CD4-positive, alpha-beta T cell treated with Interferon gamma for 1 hour (primary cell): ENCODE measurements at places on chromosomes 2 and 18.

DNA sequence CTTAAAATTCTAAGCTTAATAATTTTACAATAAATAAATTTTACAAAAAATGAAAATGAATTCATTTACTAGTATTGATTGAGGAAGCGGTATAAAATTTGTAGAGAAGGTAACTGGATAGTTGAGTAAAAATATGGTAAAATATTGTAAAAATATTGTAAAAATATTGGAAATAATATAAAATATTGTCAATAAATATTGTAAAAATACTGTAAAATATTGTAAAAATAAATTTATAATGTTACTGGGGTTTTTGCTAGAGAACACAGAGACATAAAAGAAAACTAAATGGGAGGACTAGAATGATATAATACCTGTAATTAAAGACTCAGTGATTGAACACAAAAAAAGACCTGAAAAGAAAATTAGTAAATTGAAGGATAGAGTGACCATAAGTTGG lies 546.3 kb upstream of the NETO1 start:
- DNase-seq, result no peak

DNA sequence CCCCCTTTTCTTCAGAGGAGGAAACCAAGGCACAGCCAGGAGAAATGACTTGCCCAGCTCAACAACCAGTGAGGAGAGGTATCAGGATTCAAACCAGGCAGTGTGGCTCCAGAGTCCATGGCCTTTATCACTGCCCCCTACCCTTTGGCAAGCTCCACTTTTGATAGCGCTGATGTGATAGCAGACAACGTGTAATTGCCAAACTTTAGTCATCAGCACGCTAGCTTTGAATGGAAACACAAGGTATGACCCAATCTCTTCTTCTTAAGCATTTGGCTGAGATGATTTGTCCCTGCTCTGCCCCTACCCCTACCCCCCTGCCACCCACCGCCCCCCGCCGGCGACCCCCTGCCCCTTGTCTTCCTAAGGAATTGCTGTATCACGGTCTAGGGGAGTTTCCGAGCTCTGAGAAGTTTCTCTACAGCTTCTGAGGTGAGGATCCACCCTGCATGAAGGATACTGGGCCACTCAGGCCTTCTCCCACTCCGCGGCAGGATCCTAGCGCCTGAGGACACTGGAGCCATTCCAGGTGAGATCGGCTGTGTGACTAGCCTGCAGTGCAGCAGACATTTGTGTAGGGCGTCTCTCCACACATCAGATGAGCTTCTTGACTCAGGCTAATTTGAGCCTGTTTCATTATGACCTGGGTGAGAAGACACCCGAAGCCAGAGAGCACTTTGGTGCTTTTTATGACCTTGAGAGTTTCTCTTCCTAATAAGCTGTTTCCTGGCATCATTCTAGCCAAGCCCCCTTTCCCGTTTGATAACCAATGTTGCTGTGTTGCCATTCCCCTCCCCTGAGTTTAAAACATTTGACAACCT lies 75.1 kb upstream of the MAP4K4 start:
- no peak for DNase-seq

DNA sequence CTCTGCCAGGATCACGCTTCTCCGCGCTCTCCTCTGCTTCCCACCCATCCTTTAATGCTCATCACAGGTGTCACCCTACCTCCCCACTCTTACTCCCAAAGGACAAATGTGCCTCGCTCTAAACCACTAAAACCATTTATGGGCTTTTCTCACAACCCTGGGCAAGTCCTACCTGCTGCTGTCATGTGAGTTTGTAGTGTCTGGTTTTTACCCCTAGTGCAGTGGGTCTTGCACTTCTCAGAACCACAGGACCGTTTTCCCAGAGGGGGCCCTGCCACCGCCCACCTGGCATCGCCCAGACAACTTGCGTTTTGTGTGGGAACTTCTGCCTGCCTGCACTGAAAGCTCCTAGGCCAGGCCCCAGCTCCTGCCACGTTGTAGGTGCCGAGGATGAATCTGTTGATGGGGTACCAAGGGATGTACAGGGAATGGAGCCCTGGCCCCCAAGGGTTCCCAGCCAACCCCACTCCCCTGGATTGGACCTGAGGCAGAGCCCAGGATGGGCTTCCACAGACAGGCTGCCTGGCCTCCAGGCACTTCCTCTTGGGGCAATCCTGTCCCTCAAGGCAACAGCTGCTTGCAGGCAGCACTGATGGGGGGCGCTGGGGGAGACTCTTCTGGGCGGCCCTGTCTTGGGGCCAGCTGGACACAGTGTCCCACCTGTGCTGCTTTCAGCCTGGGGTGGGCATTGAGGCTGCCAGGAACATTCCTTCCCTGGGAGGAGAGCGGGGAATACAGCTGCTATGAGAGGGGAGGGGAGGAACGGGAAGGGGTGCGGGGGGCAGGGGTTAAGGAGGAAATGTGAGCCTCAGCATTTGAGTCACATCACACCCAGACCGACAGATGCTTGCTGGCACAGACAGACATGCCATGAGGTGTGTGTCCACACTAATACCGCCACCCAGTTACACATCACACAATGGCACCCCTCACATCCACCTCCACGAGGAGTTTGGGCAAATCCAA lies 176.3 kb downstream of the ZFP36L2 start:
- no peak for DNase-seq

GRCh38 chr18:73549236-73549635 lies 598.4 kb downstream of the FBXO15 start:
- DNase-seq, result no peak

DNA sequence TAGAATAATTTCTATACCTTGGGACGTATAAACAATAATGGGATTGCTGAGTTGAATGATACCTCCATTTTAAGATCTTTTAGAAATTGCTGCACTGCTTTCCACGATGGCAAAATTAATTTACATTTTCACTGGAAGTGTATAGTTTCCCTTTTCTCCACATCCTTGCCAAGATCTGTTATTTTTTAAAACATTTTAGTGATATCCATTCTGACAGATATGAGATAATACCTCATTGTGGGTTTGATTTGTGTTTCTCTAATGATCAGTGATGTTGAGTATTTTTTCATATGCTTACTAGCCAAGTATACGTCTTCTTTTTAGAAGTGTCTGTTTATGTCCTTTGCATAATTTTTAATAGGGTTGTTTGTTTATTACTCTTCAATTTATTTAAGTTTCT lies 908.5 kb upstream of the CNTNAP5 start:
- no peak for DNase-seq

- no peak for DNase-seq
These were observed 155.3 kb downstream of the TFCP2L1 start for GRCh38 chr2:121129692-121130091.

- no peak for DNase-seq
These were observed 82.8 kb downstream of the QPCT start for GRCh38 chr2:37427241-37427640.

GRCh38 chr2:9889812-9890261 lies 46.6 kb downstream of the TAF1B start:
- no peak for DNase-seq

DNA sequence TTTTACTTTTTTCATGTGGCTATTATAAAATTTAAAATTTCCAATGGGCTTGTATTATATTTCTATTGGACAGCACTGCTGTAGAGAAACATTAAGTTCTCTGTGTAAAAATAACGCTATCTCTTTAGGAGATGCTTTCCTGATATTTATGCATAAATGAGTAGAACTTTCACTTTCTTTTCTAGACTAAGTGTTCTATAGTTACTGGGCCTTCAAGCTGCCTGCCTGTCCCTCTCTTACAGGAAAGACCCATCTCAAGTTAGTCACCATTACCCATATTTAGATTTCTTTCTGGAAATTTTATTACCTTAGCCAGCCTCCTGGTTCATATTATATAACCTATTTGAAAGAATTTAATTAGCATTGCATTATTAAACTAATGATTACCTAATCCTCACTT lies 4.8 kb downstream of the ITGA4 start:
- DNase-seq, result no peak

DNA sequence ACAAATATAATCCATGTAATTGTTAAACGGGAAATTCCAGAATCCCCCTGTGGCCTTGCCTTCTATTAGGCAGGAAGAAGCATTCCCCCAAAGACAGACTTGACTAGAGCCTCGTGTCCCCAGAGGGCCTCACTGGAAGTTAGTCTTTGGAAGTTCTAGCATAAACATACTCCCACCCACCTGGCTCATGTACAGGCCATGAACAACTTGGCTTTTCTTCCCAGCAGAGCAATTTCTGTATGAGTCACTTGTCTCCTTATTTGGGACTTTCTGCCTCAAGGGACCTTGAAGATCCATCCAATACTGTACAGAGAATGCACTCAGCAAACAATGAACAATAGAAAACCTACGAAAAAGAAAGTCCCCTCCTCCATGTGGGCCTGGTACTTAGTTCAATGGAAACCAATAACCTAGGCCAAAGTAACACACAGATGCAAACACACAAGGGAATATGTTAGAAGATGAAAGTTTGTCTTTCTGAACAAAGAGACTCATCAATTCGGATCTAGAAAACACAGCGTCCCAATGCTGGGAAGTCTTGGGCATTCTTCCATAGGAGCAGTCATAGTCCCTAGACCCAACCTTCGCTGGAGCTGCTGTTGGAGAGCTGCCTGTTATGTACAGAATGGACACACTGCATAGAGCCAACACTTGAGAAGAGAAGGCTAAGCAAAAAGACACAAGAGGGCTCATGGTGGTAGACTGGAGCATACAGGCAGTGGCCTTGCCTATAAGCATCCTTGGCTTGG lies 303.5 kb downstream of the HRH4 start:
- no peak for DNase-seq

DNA sequence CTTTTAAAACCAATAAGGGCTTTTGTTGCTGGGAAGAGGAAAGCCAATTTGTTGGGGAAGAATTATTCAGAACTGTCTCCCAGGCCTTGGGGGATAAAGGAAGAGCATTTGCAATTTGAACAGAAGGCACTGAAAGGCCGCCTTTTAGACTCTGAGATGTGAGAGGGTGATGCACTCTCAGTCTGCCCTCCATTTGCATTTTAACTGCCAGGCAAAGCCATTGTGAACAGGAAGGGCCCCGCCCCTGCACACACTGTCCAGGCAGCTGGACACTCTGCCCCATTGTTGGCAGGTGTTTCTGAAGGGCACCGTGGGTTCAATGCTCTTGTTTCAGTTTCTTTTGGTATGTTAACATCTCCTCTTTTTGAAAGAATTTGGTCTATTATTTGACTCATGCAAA lies 169.5 kb upstream of the COPS8 start:
- DNase-seq, result no peak

GRCh38 chr2:19860022-19860421 lies 41.8 kb downstream of the TTC32 start:
- DNase-seq, result no peak

- no peak for DNase-seq
These were observed 13.4 kb downstream of the UBXN2A start for GRCh38 chr2:23953625-23954024.
